ENCODE measurements at places on chromosomes 3 and 15. TPM values are rescaled to one million over a fixed set of nuclear protein-coding genes. Genes with fewer than 3 reads are reported as not detected.

SOX14 gene
- not detected for total RNA-seq

- no peak for DNase-seq
Measured at GRCh38 chr3:161800985-161801559, 304.5 kb downstream of the OTOL1 start.

THRB gene
- total RNA-seq = 34.8 TPM

PEAK1 gene
- total RNA-seq = 25.3 TPM
